A549 treated with dexamethasone at 1 μM for 4 hours (cell line): ENCODE measurements at places on chromosomes 6 and 20. TPM values are rescaled to one million over a fixed set of nuclear protein-coding genes. Genes with fewer than 3 reads are reported as not detected.

IL17F gene
- total RNA-seq: not detected in 5 replicates

RAD21L1 gene
- total RNA-seq: not detected in 5 replicates

RNF5 gene
- 32.0 to 43.1 TPM (median 40.9 TPM) in 5 replicates for total RNA-seq

CCDC170 gene
- total RNA-seq: 0.02 to 0.11 TPM (median 0.07 TPM) in 5 replicates

ADGRF4 gene
- total RNA-seq: 16.3 to 19.6 TPM (median 17.1 TPM) in 5 replicates

MAS1 gene
- total RNA-seq: not detected in 5 replicates

DEFB124 gene
- 0.21 to 0.72 TPM (median 0.35 TPM) in 4 of 5 replicates, not detected in the other for total RNA-seq

C20orf144 gene
- total RNA-seq: 0.08 to 0.15 TPM (median 0.09 TPM) in 5 replicates

AIF1 gene
- total RNA-seq: not detected in 5 replicates

SCRT2 gene
- 0.04 TPM in 1 of 5 replicates, not detected in the others for total RNA-seq

GPR63 gene
- total RNA-seq: 0.30 to 0.47 TPM (median 0.36 TPM) in 5 replicates

RPL10A gene
- 1,353 to 1,488 TPM (median 1,401 TPM) in 5 replicates for total RNA-seq
